Renal cortical epithelial cell (primary cell): ENCODE measurements at places on chromosomes 7 and 10. TPM values are rescaled to one million over a fixed set of nuclear protein-coding genes. Genes with fewer than 3 reads are reported as not detected.

SHH gene
- total RNA-seq = 3.8 and 10.4 TPM in 2 replicates

SLC13A4 gene
- not detected in 2 replicates for total RNA-seq

MAT1A gene
- total RNA-seq = 0.15 TPM in 1 of 2 replicates, not detected in the other

NCAPG2 gene
- total RNA-seq = 6.1 and 17.5 TPM in 2 replicates

ZPBP gene
- 0.17 TPM in 1 of 2 replicates, not detected in the other for total RNA-seq

TMEM213 gene
- total RNA-seq = 1.2 TPM in 1 of 2 replicates, not detected in the other

TUBAL3 gene
- 0.35 and 1.7 TPM in 2 replicates for total RNA-seq

TSPAN14 gene
- 51.4 and 199 TPM in 2 replicates for total RNA-seq

IMMP2L gene
- 23.8 and 26.9 TPM in 2 replicates for total RNA-seq

IGFBP1 gene
- total RNA-seq = 0.15 and 0.17 TPM in 2 replicates

HOXA1 gene
- total RNA-seq = 1.0 and 1.8 TPM in 2 replicates

PDE6C gene
- total RNA-seq = not detected in 2 replicates

PON1 gene
- not detected in 2 replicates for total RNA-seq
